ENCODE measurements at places on chromosomes 13 and 19.
A peak's percentile ranks its signal among the peaks of the same experiment; 100 is the strongest.

GRCh38 chr13:87590518-87590917 lies 80.7 kb upstream of the SLITRK5 start:
- DNase-seq, result no peak

DNA sequence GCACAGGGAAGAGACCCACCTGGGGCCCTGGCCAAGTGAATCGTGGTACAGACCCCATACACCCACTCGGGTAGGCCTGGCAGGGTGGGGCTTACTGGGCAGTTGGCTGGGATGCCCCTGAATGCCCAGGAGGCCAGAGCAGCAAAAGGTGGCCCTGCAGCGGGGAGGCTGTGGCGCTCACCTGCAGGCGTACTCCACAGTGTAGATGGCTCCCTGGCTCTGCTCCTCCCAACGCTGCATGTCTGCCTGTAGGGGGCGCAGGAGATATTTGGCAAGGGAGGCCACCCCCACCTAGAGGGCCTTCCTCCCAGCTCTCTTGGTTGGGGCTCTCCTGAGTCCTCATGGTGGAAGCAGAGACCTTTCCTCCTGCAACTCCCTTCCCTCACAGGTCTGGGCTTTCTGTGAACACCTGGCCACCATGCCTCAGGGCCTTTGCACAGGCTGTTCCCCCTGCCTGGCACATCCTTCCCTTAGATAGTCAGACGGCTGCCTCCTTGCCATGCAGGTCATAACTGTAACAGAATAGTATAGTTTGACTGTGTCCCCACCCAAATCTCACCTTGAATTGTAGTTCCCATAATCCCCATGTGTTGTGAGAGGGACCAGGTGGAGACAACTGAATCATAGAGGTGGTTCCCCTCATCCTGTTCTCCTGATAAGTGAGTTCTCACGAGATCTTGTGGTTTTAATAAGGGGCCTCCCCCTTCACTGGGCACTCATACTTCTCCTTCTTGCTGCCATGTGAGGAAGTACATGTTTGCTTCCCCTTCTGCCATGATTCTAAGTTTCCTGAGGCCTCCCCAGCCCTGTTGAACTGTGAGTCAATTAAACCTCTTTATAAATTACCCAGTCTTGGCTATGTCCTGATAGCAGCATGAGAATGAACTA lies 5.9 kb downstream of the BORCS8 start:
- DNase-seq, result peak; percentile 26

- no peak for DNase-seq
Measured at GRCh38 chr13:40043764-40044163, 388.3 kb downstream of the COG6 start.

DNA sequence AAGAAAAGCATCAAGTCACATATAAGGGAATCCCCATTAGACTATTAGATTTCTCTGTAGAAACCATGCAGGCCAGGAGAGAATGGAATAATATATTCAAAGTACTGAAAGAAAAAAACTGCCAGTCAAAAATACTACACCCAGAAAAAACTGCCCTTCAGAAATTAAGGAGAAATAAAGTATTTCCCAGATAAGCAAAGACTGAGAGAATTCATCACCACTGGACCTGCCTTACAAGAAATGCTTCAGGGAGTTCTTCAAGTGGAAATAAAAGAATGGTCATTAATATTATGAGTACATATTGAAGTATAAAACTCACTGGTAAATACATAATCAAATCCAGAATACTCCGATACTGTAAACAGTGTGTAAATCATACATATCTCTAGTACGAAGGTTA lies 35.9 kb downstream of the VWA8 start:
- no peak for DNase-seq

GRCh38 chr13:110337247-110337646 lies 30.2 kb downstream of the COL4A2 start:
- DNase-seq, result no peak

GRCh38 chr19:49952479-49952836 lies 8.5 kb downstream of the SIGLEC11 start:
- DNase-seq, result no peak

GRCh38 chr19:465056-465816 lies 4.4 kb upstream of the SHC2 start:
- DNase-seq, result no peak

DNA sequence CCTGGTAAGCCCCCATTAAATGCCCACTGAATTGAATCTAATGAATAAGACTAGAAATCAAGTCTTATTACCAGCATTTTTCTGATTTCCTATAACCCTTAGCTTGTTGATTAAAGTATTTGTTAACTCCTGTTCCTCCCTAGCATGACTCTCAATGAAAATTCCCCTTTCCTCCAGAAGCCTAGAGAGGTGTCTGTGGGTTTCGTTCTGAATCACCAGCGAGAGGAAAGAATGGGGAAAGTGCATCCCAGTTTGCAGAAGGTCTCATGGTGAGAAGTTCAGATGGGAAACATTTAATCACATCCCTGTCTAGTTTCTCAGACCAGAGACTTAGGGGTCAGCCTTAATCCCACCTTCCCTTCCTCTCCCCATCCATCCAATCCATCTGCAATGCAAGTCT lies 26.9 kb downstream of the POU2F2 start:
- no peak for DNase-seq

DNA sequence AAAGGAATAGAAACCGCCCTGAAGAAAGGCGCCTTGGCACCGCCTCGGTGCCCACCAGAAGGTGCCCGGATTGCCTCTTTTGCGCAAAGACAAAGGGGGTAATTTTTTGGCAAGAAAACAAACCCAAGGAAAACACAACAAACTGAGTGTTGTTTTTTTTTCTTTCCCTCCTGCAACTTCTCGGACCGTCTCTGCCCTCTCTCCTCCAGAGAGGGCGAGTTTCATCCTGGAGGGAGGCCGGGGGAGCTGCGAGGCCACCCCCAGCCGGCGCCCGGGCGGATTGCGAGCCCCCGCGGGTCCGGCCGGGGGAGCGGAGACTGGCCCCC lies 2.3 kb downstream of the ZNF536 start:
- no peak for DNase-seq

DNA sequence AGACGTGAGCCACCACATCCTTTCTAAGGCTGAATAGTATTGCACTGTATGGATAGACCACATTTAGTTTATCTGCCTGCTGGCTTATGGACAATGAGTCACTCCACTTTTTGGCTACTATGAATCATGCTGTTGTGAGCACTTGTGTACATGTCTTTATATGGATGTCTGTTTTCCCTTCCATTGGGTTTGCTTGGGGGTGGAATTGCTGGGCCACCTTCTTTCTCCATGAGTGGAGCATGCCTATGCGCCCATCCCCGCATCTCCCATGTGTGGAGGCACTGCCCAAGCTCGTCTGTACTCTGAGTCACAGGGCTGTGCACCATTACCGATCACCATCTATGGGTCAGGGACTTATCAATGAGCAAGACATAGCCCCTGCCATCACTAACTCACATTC lies 127.2 kb upstream of the GJB6 start:
- no peak for DNase-seq

DNA sequence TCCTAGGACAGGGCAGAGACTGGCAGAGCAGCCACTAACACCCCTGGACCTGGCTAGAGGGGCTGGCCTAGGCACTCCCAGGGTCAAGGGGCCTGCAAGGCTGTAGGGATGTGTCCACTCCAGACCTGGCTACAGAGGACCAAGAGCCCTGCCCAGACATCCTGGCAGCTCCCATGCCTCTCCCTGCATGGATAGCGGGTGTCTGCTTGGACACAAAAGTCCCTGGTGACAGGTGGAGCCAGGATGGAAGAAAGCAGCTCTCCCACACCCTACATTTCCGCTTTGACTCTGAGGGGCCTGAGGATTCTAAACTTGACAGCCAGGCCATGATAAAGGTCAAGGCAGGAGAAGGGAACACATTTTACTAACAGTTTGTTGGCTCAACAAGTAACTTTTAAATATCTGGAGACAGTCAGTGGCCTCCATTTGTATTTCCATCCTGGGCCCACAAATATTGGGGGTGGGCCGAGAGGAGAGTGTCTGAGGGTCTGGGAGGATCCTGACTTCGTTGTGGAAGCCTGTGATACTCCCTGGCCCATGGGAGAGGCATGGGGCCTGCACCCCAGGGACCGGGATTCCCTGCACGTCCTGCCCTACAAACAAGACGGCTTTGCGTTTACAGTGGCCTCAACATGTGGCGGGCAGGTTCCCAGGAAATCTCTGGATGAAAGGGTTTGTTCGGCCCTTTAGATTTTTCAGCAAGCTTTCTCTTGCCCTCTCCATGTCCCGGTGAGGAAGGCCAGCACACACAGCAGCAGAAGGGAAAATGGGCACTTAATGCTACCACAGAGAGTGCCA lies 19.8 kb upstream of the SLC7A9 start:
- DNase-seq, result no peak

DNA sequence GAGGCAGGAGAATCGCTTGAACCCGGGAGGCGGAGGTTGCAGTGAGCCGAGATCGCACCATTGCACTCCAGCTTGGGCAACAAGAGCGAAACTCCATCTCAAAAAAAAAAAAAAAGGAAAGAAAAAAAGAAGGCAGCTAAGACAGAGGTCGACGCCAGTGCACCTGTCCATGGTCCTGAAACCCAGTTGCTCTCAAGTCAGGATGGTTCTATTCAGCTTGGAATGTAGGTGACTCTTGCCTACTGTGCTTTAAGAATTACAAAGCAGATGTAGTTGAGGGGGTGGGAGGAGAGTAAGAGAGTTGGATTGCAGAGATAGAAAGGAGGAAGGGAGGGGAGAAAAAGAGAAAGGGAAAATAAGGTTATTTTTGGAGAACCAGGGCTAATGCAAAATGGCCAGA lies 18.7 kb downstream of the CACNG7 start:
- peak; percentile 3 for DNase-seq

GRCh38 chr13:111547726-111548273 lies 227.4 kb downstream of the TEX29 start:
- no peak for DNase-seq

- DNase-seq, result no peak
Measured at GRCh38 chr13:74132776-74133656, 1.2 kb downstream of the KLF12 start.

GRCh38 chr19:3061182-3062161 lies 823 bp downstream of the TLE5 start:
- DNase-seq, result no peak

DNA sequence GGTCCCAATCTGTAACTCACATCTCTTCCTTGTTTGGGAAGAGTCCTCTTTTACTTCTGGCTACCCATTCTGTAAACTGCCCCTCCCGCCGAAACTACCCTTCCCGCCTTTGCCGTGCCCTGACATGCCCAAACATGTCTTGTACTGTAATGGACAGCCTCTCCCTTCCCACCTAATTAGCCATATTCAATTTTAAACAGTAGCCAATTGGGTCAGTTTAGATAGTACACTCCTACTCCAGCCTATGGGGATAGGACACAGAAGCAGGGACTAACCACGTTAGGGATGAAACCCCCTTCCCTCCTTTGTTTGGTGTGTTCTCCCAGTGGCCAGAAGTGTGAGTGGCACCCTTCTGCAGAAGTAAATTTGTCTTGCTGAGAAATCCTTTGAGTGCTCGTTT lies 34.2 kb downstream of the SACS start:
- DNase-seq, result no peak

DNA sequence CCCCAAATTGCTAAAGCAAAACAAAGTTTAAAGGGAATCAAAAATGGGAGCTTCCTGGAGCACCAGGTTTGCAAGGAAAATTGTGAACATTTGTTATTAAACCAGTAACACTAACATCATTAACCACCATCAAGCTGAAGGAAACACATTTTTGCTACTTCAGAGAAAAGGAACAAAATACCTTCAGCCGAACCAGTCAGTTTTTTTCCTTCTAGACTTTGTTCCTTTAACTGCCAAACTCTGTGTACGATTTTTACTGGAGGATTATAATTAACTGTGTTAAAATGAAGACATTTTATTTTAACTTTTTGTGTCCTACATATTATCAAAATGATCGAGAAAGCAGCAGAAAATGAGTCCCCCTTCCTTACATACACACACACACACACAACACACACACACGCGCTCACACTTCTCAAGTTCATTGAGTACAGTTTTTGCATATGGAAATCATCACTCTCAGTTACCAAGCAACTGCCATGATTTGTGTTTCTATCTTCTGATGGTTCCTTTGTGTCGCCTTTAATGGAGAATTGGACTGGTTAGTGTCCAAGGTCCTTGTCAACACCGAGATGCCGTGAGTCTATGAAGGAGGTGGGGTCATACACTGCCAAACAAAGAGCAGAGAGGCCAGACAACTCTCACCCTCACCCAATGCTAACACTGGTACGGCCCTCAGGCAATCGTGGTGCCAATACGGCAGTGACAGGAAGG lies 9.8 kb upstream of the SERP2 start:
- no peak for DNase-seq

DNA sequence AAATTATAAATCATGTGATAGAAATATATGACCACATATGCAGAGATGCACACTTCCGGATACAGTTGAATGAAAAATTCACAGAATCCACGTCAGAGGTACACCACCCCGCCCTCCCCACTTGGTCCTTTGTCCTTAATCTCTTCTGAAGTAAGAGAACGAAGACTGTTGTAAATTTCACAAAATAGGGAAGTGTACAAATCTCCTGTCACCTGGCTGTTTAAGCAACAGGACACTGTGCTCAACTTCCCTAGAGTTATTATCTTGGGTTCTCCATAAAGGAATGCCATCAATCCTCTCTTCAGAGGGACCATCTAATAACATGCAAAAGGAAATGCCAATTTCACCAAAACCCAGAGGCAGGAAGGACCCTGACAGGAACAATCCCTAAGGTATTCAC lies 10.5 kb upstream of the CEACAM6 start:
- DNase-seq, result no peak

GRCh38 chr19:35257113-35257461 lies 8.3 kb downstream of the LSR start:
- no peak for DNase-seq

DNA sequence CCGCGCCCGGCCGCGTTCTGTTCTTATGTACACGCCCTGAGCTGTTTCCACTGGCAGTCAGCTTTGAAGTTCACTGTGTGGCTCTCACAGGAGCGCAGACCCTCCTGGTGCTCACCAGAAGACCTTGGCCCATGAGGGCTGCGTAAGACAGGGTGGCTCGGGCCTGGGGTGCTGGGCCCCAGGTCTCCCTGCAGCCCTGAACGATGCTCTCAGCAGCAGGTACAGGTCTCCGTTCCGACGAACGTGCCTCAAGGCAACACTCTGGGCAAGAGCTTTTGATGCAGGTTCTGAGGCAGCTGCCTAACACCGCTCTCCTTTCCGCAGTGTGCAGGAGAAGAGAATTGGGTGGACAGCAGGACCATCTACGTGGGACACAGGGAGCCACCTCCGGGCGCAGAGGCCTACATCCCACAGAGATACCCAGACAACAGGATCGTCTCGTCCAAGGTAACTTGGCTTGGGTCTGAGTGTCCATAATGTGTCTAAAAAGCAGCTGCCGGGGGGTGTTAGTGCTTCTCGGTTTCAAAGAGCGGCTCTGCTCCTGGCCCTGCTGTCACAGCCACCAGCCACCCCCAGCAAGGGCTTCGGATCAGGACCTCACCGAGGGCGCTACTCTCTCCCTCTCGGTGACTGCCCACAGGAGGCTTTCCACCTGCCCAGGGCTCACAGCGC lies 95.1 kb downstream of the ATP11A start:
- no peak for DNase-seq

- no peak for DNase-seq
Measured at GRCh38 chr13:108551674-108552073, 77.7 kb upstream of the MYO16 start.

- DNase-seq, result no peak
Measured at GRCh38 chr13:36549755-36550154, 117.5 kb downstream of the CCNA1 start.
